NCI-H1694 (cell line): ENCODE measurements at places on chromosomes 13 and 19.

DNA sequence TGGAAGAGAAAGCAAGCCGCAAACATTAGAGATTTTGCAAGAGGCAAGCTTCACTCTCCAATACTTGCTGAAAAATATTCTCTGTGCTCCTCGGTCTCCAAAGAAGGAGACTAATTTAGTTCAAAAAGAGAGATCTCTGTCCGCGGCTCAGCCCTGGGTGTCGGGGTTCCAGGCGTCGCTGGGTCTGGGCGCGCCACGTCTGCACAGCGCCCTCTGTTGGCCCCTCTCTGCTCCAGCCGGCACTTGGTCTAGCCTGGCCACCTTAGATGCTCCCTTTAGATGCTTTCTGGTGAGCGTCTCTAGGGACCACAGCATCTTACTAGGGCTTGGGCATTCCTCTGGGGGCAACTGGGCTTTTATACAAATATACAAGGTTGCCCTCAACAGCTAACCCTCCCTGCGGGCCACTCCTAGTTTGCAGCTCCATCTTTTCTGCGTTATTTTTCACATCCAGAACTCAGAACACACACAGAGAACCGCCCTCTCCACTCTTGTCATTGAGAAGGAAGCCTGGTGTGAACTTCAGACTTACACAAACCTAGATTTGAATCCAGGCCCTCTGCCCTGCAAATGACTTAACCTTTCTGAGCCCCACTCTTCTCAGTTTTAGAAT lies 78.3 kb downstream of the CYSLTR2 start:
- DNase-seq = no peak

DNA sequence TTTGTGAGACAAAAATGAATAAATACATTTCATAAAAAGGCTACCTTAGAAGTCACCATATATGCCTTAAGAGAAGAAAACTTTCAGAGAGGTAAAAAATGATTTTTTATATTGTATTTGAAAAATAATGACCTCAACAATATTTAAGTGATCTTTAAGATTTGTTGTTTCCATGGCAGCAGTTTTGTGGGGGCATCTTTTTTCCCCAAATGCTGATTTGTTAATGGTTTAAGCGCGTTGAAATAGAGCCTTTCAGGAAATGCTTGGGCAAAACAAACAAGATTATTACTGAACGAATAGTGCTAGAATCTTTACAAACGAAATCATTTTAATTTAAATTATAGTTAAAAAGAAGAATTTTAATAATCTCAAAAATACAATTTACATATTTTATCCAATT lies 103.1 kb upstream of the MYO16 start:
- no peak for DNase-seq

- no peak for DNase-seq
These were observed 10.4 kb downstream of the GPR42 start for GRCh38 chr19:35381318-35381717.

DNA sequence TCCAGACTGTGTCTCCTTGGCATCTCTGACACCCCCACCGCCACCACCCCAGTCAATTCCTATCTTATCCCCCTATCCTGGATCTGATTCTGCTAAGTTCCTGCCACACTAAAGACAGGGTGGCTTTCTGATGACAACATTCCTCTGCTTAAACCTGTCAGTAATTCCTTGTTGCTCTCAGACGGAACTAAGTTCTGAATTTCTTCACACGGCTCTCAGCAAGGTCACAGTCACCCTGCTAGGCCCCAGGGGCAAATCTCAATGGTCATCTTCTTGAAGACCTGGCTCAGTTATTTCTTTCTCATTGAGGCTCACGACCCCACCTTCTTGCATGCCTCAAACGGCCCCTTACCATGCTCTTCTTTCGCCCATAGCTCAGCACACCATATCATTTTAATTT lies 7.6 kb downstream of the ALOX5AP start:
- DNase-seq = no peak
